ENCODE measurements at places on chromosomes 5 and 9.

DNA sequence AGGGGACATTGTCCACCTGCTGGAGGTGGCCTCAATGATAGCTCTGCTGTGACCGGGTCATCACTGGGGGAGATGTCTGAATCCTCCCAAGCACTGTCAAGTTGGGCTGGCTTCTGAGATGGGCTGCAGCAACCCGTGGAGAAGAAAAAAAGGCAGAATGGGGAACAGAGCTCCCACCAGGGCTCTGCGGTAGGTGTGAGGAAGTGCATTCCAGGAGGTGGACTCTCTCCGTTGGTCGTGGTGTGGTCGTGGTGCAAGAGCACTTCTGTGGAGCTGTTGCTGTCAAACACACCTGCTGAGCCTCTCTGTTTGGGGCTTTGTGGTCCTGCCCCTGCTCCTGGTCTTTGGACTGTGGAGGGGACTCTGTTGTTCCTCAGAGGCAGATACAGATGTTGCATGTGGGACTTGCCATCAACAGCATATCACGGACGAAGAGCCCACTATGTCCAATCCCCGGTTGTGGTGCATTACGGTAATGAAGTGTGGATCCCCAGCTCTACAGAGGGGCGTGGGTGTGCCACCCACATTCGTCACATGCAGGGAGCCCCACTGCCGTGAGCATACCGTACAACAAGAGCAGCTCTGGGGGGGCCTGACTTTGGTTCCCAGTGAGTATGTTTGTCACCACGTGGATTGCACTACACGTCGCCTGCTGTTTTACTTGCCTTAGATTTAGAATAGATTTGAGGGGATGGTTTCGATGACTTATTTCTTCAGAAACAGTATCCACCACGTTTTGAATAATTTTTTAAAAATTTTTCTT, 36.0 kb upstream of the PITX1 start:
- DNase-seq, result no peak

DNA sequence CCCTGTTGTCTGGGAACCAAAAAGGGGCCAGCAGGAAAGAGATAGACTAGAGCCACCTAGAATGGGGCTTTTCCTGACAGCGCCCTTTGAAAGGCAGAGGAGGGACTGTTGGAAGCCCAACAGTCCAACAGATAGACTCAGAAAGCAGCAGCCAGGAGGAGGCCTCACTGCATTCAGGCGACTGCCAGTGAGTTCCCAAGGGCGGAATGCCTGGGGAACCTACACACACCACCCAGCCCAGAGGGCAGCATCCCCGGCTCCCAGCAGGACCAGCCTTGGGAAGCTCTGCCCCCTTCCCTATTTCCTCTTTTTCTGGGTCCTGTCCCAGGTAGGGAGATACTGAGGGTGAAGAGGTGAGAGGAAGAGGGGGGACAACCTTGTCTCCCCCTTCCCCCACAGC, 192.4 kb upstream of the KLF4 start:
- DNase-seq, result no peak

GRCh38 chr9:88641456-88642240, 106.7 kb downstream of the NXNL2 start:
- DNase-seq, result no peak

GRCh38 chr5:165139721-165140120, 1634.3 kb downstream of the MAT2B start:
- DNase-seq, result no peak

- peak; percentile 40 for DNase-seq
Observed at GRCh38 chr5:68330574-68330973, 115.0 kb downstream of the PIK3R1 start.

GRCh38 chr5:143860211-143860610, 48.2 kb downstream of the HMHB1 start:
- no peak for DNase-seq

- no peak for DNase-seq
Observed at GRCh38 chr9:112193572-112194288, 18.6 kb upstream of the SUSD1 start.

GRCh38 chr5:36934740-36935356, 58.3 kb downstream of the NIPBL start:
- no peak for DNase-seq

GRCh38 chr9:130122456-130122855, 49.7 kb upstream of the NCS1 start:
- peak; percentile 57 for DNase-seq

- no peak for DNase-seq
Observed at GRCh38 chr9:967436-967835, 9.0 kb upstream of the DMRT3 start.

GRCh38 chr9:121358751-121359150, 11.3 kb downstream of the STOM start:
- DNase-seq, result no peak

DNA sequence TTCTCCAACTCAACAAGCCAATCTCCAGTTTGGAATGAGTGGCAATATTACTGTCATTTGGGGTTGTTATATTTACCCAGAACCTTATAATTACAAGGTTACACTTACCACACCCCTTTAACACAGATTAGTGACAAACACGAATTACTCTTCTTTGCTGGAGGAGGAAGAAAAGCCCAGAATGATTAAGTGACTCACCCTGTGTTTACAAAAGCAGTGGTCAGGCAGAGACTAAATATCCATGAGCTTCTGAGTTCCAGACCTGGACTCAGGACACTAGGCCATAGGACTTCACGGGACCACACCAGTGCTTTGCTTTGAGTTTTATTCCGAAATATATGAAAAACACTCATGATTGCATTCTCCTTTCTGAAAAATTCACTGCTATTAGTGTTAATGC, 370.8 kb downstream of the TLE1 start:
- no peak for DNase-seq

DNA sequence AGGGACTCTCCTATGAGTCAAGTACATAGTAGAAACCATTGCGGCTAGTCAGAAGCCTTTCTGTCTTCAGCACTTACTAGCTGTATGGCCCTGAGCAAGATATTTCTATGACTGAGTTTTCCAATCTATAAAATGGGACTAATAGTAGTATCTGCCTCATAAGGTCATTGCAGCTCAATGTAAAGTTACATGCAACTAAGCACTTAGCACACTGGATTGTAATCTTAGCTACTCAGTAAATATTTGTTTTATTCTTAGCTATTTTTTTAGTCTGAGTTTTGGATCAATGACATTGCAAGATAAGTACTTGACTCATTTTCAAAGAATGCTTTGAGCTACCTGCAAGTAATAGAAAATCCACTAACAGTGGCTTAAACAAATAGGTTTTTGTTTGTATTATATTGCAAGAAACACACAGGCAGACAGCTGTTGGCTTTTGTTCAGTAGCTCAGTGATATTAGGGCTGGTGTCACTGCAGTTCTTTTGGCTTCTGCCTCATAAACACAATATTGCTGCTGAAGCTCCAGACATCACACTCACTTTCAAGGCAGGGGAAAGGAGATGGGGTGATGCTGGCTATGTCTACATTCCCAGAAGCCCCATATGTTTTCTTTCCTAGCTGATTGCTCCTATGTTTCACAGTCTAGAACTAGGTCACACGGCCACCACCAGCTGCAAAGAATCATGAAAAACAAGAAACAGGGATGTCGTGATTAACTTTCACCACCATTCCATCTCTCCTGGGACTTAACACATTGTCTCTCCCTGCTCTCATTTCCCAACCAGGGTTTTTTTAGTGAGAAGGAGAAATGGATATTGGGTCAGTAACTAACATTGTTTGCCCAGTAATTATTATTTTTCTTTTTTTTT, 26.9 kb upstream of the FAT2 start:
- no peak for DNase-seq

GRCh38 chr5:132641841-132642240, 16.1 kb upstream of the IL13 start:
- DNase-seq, result no peak

DNA sequence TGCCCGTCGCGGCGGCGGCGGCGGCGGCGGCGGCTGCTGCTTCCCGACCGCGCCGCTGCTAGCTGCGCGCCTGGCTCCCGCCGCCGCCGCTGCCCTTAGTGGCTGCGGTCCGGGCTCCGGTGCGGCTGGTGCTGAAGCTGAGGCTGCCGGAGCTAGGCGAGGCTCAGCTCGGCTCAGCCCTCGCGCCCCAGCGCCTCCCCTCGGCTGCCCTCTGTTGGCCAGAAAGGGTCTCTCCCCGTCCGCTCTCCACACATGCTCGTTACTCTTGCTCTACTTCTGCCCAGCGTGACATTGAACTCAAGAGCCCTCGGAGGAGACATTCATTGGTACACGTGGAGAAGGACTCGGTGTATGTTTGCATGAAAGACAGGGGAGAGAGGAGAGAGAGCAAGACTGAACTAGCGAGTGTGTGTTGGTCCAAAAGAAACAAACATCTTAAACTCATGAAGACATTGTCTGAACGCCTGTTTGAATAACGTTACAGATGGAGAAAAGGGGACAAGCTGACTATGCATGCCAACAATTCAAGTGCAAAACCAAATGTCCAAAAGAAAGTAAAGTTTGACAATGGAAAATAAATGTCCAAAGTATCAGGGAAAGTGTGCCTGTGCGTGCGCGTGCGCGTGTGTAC, at the start of gene HCN1:
Gene HCN1 (minus strand): TSS at position 175 of the 631 bp plus-strand sequence.
- DNase-seq, result peak; percentile 93

DNA sequence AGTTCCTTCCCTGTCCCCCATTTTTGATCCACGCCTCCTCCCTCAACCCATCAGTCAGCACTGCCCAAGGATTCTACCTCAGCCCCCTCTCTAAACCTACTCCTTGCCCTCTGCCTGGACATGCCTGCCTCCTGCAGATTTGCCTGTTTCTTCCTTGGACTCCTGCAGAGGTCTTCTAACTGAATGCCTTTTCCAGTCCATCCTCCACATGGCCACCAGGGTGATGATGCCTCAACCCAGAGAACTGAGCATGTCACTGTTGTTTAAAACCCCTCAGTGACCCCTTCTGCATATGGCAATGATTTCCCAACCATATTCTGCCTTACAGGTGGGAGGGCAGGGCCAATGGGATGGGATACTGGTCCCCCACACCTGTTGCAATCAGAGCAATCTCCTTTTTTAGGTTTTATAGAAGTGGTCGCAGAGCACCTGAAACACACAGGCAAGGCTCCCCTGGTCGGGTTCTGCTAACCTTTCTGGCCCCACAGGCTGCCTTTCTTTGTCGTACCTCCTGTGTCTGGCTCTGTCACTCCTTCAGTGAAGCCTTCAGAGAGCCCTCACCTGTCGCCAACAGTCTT, 9.3 kb downstream of the PHYKPL start:
- DNase-seq, result no peak

- no peak for DNase-seq
Observed at GRCh38 chr9:133154097-133154989, 9.4 kb downstream of the GBGT1 start.

- no peak for DNase-seq
Observed at GRCh38 chr9:136832581-136832980, 9.7 kb upstream of the AJM1 start.

GRCh38 chr5:159933531-159934485, 17.5 kb downstream of the ADRA1B start:
- DNase-seq, result no peak

GRCh38 chr5:164893071-164893470, 1387.7 kb downstream of the MAT2B start:
- DNase-seq, result peak; percentile 9

DNA sequence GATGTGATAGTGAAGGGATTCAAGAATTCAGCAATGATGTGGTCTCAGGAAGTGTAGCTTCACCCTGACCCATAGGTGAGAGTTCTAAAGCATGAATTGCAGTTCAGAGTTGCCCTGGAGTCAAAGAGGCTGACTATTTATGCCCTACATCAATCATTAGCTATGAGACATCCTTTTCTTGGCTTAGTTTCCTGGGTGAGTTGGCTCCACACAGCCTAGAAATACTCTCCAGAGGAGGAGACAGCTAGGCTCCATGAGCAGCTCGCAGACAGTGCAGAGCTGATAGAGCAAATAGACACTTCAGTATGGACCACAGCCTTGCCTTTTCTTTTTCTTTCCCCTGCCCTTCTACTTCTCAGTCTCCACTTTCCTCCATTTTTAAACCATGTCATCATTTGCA, 1651.8 kb downstream of the MAT2B start:
- DNase-seq, result no peak

DNA sequence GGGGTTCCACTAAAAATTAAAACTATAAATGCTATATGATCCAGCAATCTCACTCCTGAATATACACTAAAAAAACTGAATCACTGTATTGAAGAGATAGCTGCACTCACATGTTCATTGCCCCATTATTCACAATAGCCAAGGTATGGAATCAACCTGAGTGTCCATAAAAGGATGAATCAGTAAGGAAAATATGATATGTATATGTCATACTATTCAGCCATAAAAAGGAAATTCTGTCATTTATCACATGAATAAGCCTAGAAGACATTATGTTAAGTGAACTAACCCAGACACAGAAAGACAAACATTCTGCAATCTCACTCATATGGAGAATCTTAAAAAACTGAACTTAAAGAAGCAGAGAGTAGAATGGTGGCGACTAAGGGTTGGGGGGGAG, 1376.2 kb upstream of the CDH9 start:
- no peak for DNase-seq

GRCh38 chr5:29130786-29131185, 2062.7 kb upstream of the CDH6 start:
- no peak for DNase-seq

DNA sequence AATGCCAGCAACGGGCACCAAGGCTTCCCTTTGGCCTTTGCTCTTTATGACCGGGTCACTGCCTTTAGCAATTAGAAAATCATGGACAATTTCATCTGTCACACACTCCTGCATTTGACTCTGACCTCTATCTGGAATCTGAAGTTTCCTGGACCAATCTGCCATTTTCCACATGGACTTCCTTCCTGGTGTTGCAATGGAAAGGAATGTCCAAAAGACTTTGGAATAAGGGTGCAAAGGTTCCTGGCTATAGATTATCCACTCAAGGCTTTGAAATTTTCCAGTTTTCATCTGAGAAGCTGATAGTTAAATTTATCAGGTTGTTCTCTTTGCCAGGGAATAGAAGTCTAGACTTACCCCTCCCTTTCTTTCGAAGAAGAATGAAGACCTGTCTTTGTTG, 523.1 kb upstream of the ZNF462 start:
- no peak for DNase-seq

GRCh38 chr9:1053986-1054425, 3.8 kb downstream of the DMRT2 start:
- no peak for DNase-seq

GRCh38 chr9:92790542-92791527, 26.2 kb upstream of the BICD2 start:
- DNase-seq, result peak; percentile 81

DNA sequence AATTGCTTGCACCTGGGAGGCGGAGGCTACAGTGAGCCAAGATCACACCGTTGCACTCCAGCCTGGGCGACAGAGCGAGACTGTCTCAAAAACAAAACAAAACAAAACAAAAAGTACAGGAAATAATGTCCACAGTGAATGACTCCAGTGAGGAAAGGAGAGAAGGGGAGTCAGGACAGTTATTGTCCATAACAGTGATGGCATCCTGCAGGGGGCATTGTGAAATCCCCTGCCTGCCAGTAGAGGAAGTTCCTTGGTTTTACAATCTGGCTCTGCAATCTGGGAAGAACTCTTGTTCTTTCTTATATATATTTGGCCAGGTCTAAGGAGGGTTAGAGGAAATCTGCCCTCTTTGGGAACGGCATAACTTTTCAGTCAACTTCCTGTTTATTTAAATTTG, 8.2 kb downstream of the SH3GL2 start:
- no peak for DNase-seq

GRCh38 chr9:3296536-3296935, 229.3 kb downstream of the RFX3 start:
- no peak for DNase-seq

- DNase-seq, result no peak
Observed at GRCh38 chr9:116904165-116904564, 217.1 kb downstream of the TRIM32 start.

- DNase-seq, result no peak
Observed at GRCh38 chr5:168209997-168210396, 81.4 kb upstream of the WWC1 start.

GRCh38 chr9:85421641-85422040, 320.1 kb downstream of the AGTPBP1 start:
- DNase-seq, result no peak

Measured in BE2C (cell line).